ENCODE measurements at places on chromosomes 2 and 18. TPM values are rescaled to one million over a fixed set of nuclear protein-coding genes. Genes with fewer than 3 reads are reported as not detected.

The CCL20 gene
- not detected for total RNA-seq

The SP5 gene
- total RNA-seq: not detected

The COA5 gene
- total RNA-seq: 14.6 TPM

The NOTO gene
- not detected for total RNA-seq

DNA sequence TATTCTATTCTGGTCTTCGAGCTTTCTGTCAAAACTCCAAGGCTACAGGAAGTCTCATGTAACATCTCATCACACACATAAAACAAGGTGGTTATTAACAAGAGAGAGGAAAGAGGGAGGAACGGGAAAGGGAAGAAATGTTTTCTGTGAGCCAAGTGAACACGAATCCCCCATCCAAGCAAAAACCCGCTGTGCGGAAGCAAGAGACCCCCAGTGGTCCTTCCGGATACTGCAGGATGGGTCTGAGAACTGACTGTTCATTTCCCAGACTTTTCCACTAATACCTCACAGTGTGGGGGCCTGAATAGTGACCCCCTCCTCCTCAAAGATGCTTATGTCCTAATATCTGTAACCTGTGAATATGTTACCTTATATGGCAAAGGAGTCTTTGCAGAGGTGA is 19.0 kb upstream of the DIPK1C start:
- DNase-seq: no peak

- DNase-seq: no peak
Observed at GRCh38 chr2:203732953-203733510, 26.6 kb downstream of the CD28 start.

- DNase-seq: no peak
Observed at GRCh38 chr2:191481305-191482070, 196.4 kb upstream of the NABP1 start.

GRCh38 chr2:226411727-226412360 is 387.8 kb downstream of the IRS1 start:
- peak; percentile 25 for DNase-seq

DNA sequence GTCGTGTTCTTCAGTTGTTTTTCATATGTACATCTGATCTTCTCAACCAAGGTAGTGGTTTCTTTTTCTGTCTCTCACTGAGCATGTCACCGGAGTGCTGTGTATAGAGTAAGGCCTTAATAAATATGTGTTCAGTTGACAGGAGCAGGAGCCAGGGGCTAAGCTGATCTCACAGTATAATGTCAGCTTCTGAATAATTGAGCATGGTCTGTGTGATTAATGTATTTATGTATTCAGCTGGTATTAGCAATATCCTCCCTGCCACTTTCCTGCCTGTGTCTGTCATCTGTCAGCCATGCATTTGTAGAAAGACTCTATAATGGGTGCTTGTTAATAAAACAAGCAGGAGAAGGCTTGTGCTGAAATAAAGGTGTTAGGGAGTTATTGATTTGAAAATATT is 198.9 kb downstream of the ADCYAP1 start:
- no peak for DNase-seq

Data from HFFc6 (cell line).